ENCODE measurements at places on chromosomes 1 and 21.

GRCh38 chr21:31335957-31336738 is 7.9 kb downstream of the TIAM1 start:
- DNase-seq: no peak

DNA sequence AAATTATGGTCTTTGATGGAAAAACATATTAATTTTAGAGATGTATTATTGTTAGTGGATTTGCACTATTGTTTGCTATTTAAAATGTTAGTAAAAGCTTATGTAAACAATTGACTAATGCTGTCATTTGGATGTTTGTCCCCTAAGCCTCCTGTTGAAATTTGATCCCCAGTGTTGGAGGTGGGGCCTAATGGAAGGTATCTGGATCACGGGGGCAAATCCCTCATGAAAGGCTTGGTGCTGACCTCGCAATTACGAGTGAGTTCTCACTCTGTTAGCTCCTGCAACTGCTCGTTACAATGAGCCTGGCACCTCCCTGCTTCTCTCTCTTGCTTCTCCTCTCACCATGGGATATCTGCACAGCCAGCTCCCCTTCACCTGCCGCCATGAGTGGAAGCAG is 14.3 kb downstream of the TMEM35B start:
- DNase-seq: no peak

DNA sequence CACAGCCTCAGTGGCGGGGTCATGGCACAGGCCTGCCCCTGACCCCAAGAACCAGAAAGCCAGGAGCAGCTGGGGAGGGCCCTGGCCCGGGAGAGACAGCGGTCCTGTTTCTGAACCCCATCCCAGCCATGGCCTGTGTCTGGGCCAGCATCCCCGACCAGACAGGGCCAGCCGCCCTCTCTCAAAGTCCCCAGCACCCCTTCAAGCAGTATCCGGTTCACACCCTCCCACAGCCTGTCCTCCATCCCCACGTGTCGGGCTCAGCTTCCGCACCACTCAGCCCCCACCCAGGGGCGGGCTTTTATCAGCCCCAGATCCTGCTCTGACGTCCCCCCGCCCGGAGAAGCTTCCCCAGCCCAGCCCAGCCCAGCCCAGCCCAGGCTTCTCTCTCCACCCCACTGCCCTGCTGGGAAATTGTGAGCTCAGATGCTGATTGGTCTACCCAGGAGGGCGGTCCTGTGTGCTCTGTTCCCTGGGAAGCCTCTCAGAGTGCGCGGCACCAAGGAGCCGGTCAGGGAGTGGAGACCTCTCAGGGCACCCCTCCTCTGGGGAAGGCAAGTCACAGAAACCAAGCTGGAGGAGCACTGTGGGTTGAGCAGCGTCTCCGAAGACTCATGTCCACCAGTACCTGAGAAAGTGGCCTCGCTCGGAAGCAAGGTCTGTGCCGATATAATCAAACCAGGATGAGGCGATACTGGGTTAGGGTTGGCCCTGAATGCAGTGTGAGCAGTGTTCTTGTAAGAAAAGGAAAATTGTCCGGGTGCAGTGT is 4.7 kb upstream of the FAAP20 start:
- peak; percentile 54 for DNase-seq

- no peak for DNase-seq
These were observed 21.0 kb downstream of the PRKAA2 start for GRCh38 chr1:56666112-56666608.

DNA sequence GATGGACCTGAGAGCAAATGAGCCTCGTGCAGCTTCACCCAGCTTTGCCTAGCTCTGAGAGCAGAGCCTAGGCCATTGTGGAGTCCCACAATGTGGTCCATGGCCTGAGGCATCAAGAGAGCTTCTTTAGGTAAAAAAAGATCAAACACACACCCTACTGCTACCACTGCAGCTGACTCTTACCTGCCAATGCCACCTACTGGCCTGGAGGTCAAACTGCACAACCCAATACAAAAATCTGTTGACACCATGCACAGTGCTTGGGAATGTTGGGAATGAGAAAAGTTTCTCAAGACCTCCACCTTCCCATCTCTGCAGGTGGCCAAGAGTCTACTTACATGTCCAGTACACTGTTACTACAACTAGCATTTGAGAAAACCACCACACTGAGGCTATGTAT is 60.6 kb downstream of the UCHL5 start:
- DNase-seq: no peak

DNA sequence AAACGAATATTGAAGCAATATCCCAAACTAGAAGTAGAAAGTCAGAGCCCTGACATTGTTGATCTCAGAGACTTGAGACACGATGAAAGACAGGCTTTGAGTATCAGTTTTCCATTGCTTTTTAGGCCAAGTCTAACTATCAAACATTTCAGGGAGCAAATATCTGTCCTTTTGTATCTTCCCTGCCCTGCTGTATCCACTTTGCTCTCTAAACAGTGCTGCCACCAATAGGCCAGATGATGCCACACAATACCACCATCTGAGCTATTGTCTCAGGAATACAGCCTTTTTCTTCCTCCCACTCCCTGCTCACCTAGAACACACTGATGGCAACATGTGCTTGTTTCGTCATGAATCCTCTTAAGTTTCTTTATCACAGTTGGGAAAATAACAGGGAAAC is 62.6 kb upstream of the SPAG17 start:
- peak; percentile 20 for DNase-seq

DNA sequence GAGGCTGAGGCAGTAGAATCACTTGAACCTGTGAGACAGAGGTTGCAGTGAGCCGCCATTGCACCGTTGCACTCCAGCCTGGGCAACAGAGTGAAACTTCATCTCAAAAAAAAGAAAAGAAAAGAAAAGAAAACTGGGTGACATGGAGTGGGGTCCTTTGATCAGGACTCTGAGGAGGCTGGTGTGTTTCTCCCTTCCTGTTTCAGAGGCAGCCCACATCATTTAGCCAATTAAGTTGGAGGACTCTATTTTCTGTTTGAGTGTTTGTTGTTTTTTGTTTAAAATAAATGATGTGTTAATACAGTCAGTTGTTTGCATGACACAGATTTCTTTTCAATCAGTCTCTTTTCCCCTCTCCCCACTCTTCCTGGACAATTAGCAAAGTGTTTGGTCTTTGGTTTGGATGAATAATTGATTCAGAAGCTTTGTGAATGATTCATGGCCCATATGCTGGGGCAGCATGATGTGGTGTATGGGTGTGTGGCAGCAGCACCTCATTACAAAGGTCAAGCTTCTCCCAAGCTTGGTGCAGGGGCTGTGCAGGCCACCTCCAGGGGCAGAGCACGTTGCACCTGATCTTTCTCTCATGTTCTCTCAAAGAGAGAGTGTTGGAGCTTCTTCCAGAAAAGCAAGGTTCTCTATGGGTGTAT is 48.8 kb downstream of the CACNA1E start:
- DNase-seq: no peak

DNA sequence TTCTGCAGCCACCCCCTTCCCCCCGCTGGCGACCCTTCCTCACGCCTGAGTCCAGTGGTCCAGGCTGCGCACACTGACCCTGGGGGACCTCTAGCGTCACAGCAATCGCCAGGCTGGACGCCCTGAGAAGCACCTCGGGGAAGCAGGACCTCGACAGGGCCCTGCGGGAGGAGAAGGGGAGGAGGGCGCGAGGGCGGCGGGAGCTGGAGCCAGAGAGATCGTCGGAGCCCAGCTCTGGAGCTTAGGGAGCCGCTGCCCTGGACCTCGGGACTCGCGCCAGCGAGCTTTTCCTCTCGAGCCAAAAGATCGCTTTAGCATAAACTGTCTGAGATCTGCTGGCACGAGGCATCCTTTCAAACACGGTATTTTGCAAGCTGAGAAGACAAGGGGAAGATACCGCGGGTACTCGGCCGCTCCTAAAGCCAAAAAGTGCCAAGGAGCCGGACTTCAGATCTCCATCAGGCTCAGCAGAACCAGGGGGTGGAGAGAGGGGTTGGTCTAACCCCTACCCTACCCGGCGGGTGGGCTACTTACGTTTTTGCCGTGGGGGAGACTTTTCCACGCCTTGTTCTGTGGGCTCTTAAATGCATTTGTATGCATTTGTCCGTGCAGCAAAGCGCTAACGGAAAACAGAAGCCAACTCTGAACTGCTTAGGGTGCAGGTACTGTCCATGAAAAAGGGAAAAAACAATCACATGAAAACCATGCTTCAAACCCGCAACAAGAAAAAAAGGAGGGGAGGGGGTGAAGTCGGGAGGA is 586 bp downstream of the COL24A1 start:
- peak; percentile 30 for DNase-seq

DNA sequence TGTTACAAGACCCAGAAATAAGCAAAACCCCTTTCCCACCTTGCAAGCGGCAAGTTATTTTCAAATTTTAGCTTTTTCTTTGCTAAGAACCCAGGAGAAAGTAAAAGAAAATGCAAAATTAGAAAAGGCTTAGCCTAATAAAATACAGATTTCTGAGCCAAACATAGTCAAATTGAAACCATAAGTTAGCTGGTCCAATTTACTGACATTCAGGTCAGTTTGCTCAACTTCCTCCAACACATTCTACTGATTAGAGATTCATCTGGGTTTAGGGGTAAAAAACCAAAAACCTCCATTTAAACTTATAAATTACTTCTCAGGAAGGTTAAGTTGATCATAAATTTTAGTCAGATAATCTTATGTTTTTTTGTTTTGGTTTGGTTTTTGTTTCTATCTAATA is 701.8 kb upstream of the CXADR start:
- DNase-seq: no peak

GRCh38 chr21:38909109-38909508 is 103.4 kb downstream of the ETS2 start:
- DNase-seq: no peak

GRCh38 chr1:201693890-201694607 is 134.9 kb upstream of the IPO9 start:
- DNase-seq: no peak

DNA sequence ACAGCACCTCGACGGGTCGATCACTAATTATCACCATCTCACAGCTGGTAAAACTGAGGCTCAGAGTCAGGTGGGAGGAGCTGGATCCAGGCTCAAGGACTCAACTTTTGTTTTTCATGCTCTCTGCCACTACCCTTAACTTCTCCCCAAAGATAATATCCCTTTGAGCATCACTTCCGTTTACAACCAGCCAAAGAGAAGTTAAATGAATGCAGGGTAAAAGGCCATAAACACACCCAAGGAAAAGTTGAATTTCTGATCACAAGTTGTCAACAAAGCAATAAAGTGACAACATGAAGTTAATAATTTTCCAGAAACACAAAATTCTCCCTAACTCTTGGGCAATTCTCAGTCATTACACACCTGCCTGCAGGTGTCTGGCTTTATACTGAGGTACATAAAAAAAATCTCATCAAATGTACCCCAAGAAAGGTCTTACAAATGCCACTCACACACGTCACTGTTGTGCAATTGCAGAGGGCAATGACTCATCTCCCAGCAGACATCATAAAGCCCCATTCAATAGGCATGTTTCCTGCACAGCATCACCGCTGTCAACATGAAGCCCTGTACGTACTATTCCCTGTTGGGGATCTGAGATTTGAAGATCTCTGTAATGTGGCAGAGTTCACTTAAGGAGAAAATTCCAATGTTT is 3.4 kb downstream of the OR2T11 start:
- no peak for DNase-seq

DNA sequence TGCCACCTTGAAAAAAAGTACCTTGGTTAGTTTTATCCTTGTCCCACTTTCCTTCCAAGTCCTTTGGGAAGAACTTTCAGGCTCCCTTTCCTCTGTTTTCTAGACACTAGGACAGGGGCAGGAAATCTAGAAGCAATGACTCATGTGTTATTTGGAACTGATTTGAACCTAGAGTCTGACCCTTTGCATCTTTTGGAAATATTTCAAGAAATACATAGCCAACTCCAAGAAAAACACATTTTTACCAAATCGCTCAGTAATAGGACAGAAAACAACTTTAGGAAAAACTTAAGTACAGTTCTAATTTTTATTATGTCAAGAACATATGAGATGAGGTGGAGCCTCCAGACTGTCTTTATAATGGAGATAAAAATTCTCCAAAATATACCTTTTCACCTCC is 292.4 kb downstream of the PTBP2 start:
- no peak for DNase-seq

GRCh38 chr1:81717230-81717629 is 83.5 kb upstream of the ADGRL2 start:
- no peak for DNase-seq

- DNase-seq: no peak
These were observed 2.1 kb downstream of the MYOM3 start for GRCh38 chr1:24109686-24110475.

GRCh38 chr1:155166051-155166470 is 7.0 kb downstream of the KRTCAP2 start:
- DNase-seq: peak; percentile 46
